Stimulated activated CD4-positive, alpha-beta T cell treated with anti-CD3 and anti-CD28 coated beads, Interleukin-1b, Interleukin-23, amount 100 ng/mL, for 48 hours (primary cell): ENCODE measurements at places on chromosomes 5 and 9.

- no peak for DNase-seq
These were observed 42.5 kb upstream of the PHF2 start for GRCh38 chr9:93533863-93534262.

DNA sequence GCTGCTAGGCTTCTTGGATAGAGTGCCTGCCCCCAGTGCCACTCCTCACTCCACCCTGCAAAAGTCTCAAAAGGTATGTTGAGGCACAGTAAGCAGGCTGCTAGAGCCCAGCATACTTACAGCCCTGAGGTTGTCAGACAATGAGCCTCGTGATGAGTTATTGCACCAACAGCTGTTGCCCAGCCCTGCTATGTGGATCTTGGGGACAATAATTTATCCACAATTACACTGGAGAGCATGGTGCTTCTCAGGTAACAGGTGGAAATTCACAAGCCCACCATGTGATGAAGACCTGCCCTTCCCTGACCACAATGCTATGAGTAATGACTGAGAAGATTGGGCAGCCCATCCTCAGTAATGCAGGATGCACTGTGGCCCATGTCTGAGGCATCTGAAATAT lies 36.5 kb downstream of the KCNIP1 start:
- DNase-seq = no peak

- no peak for DNase-seq
These were observed 480 bp upstream of the CCDC69 start for GRCh38 chr5:151224372-151224771.

DNA sequence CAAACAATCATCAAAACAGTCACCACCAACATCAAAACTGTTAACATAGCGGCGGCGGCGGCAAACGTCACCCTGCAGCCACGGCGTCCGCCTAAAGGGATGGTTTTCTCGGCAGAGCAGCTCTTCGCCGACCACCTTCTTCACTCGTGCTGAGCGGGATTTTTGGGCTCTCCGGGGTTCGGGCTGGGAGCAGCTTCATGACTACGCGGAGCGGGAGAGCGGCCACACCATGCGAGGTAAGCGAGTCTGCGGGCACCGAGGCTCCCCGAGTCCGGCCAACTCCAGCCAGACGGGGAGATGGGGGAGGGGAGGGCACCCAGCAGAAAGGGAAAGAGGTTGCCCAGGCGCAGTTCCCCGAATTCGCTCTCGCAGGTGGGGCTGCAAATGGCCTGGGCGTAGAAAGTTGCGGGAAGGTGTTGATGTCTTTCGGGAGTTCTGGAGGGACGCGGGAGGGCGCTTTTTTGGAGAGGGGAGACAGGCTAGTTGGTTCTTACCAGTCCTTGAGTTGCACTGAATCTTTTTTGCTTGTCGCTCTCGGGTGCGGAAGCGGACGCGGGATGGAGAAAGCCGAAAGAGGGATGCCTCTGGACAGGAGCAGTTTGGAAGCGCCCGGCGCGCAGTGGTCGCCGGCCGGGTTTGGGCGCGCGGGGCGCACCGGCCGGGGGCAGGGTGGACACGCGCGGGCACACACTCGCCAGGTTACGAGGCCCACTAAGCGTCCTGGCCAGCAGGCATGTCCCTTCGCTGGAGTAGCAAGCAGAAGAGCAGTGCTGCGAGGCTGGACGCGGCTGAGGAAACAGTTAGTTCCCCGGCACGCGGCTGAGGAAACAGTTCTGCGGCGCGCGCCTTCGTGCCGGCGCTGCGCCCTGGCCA lies 849 bp downstream of the RORB start:
- DNase-seq = no peak

GRCh38 chr9:135919318-135919890 lies 12.1 kb upstream of the CAMSAP1 start:
- DNase-seq = no peak

GRCh38 chr9:33778700-33779351 lies 16.5 kb upstream of the PRSS3 start:
- peak; percentile 33 for DNase-seq

GRCh38 chr9:119412399-119412798 lies 43.2 kb upstream of the BRINP1 start:
- no peak for DNase-seq

GRCh38 chr5:175516933-175517823 lies 38.8 kb downstream of the SFXN1 start:
- DNase-seq = no peak

DNA sequence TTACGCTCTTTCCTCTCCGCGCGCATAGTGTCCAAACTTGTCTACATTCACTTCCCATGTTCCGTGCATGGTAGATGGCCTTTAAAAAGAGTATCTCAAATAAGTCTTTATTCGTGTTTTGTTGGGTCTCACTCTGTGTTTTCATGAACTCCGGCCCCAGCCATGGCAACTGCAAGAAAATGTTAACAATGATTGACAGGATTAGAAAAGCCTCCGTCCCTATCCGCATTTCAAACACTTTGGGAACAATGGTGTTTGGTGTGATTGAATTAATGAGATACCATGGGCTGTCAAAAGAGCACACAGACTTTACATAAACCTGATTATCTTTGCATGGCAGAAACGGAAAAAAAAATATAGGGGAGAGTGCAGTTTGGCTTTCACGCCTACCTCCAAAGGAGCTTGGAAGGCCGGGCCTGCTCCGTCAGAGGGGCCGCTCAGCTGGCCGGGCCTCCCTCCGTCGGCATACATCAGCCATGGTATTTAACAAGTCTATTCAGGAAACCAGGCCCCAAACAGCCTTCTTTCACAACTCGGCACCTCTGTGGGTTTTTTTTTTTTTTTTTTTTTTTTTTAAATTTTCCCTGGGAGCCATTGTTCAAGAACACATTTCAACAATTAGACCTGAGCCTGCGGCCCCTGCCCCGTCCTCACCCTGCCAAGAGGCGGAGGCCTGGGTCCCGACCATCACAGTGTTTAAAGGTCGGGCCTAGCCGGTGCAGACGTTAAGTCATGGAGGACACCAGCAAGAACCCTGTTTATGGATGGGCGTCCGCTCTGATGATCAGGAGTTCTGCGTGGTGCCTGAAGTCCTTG lies 323.8 kb upstream of the IRX4 start:
- no peak for DNase-seq

- no peak for DNase-seq
These were observed 72.2 kb downstream of the SLC12A2 start for GRCh38 chr5:128155776-128156175.

DNA sequence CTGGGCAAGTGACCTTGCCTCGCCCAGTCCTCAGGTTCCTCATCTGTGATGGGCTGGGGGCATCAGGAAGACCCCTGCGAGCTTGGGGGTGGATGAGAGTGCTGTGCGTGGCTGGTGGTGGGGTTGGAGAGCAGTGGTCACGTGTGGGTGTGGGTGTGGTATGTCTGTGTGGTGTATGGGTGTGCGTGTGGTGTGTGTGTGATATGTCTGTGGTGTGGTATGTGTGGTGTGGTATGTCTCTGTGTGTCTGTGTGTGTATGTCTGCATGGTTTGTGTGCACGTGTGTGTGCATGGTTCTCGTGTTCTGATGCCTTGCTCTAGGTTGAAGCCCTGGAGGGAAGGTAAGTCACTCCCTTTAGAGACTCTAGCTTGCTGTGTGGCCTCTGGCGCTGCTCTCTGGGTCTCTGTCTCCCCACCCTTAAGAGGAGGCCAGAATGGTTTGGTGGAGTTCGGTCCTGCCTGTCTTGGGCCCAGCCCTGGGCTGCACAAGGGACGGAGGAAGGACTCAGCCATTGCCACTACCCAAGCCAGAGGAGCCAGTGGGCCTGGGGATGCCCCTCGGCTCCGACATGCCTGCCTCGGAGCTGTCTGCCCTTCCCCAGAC lies 87.0 kb downstream of the RXRA start:
- no peak for DNase-seq

DNA sequence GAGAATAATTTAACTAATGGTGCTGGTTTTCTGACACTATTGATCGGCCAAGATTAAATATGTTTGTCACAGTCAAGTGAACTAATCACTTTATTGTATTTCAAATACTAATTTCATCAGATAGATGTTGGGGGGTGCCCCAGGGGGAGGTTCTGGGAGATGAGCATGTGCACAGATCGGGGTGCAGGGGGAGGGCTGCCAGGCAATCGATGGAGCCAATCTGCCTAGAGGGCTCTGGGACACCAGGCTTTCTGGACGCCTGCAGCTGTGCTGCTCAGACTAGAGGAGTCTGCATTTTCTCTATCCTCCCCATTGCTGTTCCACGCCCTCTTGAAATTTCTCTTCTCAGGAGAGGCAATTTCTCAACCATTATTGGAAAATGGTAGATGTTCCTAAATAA lies 100.0 kb upstream of the ALDH1B1 start:
- no peak for DNase-seq

DNA sequence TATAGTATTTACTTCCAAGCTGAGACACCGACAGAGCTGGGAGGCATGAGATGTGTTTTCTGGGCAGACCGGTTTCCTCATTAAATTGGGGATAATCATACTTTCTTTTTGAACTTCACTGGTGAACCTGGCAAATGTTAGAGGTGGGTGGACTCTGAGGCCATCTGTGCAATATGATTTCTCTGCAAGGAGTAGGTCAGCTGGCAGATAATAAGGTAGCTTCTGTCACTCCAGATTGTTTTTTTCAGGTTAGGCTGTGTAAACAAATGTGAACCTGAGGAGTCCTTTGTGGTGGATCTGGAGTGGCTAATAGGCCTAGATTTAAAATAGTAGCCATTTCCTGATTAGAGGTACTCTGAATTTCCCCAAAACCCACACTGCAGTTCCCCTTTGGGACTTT lies 75.4 kb upstream of the S1PR3 start:
- DNase-seq = no peak

GRCh38 chr5:175588709-175589429 lies 69.0 kb upstream of the HRH2 start:
- no peak for DNase-seq

- DNase-seq = no peak
These were observed 211.1 kb upstream of the TLE4 start for GRCh38 chr9:79360387-79361347.

DNA sequence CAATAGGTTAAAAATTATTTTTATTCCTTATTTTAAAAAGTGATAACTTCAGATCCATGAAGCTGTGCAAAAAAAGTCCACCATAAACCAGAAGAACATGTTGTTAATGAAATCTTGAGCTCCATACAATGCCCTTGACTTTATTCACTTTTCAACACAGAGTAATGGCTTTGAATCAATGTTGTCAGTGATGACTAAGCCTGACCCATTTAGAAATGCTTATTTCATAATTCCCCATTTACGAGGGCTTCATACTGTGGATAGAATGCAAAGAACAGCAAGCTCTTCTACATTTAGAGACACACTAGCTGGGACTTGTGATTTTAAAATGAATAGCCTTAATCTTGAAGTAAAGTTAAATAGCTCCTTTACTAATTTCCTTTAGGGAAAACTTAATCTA lies 25.7 kb upstream of the IL9 start:
- no peak for DNase-seq

GRCh38 chr9:17837965-17838364 lies 259.1 kb downstream of the SH3GL2 start:
- DNase-seq = no peak

- DNase-seq = no peak
These were observed 55.4 kb downstream of the EFNA5 start for GRCh38 chr5:107615299-107615817.

DNA sequence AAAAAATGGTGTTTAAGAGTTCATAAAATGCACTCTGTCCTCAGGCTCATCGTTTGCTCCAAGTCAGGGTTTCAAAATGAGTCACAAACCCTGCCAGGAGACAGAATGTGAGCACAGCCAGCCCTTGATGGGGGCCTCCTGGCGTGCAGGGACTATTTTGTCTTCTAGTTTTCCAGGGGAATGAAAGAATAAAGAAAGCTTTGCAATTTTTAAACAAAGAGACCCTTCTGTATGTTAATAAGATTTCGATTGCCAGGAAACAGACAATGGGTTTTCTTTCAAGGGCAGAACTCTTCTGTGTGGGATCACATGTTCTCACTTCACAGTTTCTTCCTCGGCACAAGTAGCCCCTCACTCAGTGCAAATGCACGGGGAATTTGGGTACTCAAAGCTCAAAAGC lies 121.4 kb upstream of the C6 start:
- DNase-seq = no peak

DNA sequence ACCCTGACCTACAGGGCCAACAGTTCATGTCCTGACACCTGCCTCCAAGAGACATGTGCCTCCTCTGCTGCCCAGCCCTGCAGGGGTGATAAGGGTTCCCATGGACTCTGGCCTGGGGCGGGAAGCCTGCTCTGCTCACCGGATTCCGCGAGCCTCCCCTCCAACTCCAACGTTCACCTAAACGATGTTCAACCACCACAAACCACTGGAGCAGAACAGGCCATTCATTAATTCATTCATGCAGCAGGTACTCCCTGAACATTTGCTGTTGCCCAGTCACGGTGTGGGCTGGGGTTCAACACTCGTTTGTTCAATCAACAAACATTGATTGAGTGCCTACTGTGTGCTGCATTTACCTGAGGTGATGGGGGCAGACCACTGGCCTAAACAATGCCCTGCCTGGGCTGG lies 3.3 kb upstream of the UAP1L1 start:
- no peak for DNase-seq

GRCh38 chr9:17894501-17895160 lies 315.8 kb downstream of the SH3GL2 start:
- DNase-seq = no peak

GRCh38 chr9:80899208-80899607 lies 790.1 kb downstream of the TLE1 start:
- DNase-seq = no peak

DNA sequence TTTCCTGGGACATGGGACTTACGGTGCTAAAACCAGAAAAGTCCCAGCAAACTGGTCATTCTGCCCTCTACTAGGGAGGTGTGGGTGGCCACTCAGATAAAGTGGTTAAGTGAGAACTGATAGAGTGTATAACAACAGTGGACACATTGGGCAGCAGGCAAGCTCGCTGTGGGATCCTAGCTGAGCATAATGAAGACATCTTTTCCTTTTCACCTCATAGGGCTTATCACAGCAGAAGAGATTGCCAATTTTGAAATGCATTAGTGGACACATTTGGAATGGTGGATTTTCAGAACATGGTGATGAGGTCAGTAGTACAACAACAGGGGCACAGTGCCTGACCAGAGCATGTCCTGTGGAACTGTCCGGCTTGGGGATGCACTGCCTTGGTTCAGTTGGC lies 477.1 kb upstream of the KIF2A start:
- no peak for DNase-seq

DNA sequence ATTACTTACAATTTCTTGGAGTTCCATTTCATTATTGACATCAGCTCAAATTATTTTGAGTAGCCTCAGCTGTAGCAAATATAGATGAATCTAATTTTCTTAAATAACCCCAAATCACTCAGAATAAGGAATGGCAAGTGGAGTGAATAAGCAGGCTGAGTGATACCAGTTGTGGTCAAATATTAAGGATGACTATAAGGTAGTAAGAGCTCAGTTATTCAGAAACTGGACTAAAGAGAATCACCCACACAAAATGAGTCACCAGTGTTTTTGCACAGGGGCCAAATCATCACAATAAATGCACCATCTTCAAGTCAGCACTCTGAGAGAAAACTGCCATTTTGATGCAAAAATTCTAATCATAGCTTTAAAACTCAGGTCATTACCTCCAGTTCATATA lies 128.9 kb upstream of the TARS1 start:
- no peak for DNase-seq
